ENCODE measurements at places on chromosomes 5 and 9.

GRCh38 chr9:87334366-87334765 is 163.3 kb upstream of the DAPK1 start:
- DNase-seq: no peak

GRCh38 chr5:152329761-152330283 is 75.3 kb downstream of the NMUR2 start:
- DNase-seq: no peak

DNA sequence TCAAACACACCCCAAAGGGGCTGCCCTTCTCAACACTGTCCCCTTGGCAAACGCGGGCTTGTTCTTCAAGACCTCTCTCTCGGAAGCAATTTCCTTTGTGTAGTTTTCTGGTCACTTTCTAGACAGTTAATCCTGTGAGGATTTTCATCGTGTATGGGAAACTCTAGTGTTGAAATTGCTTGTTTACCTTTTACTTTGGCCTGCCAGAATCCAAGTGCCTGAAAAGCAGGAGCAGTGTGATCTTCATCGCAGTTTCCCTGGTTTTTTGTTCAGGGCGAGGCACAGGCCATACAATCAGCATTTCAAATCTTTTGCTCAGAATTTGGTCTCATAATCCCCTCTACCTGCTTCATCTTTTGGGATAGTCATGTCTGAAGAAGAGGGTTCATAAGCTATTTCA is 115.7 kb upstream of the C9orf72 start:
- DNase-seq: no peak

DNA sequence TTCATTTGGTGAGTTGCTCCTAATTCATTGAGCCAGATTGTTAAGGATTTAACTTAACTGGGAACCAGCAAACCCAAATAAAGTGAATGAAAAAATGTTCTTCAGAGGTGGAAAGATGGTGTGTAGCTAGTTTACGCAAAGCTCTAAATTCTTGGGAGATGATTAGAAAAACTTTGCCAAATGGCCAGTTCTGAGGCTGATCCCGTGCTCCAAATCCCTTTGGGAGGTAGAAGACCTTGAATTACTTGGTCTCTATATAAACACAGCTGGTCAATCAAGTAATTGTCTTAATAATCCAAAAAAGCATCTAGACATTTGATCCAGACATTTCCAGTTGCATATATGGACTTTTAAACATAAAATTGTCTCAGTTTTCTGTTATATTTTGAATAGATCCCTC is 11.4 kb downstream of the ACTL7B start:
- no peak for DNase-seq

DNA sequence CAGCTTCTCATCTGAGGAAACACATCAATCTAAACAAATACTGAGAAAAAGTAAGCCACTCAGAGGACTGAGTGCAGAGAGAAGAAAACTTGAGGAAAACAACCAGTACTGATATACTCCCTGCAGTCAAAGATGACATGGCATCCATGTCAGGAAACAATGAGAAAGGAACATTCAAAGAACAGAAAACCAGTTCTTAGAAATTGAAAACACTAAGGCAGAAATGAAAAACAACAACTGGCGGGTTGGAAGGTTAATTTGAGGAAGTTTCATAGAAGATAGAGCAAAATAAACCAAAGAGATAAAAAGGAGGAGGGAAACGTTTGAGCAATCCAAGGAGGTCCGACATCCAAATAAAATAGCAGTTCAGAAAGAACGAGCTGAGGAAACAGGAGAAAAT is 475.2 kb downstream of the HINT1 start:
- no peak for DNase-seq

DNA sequence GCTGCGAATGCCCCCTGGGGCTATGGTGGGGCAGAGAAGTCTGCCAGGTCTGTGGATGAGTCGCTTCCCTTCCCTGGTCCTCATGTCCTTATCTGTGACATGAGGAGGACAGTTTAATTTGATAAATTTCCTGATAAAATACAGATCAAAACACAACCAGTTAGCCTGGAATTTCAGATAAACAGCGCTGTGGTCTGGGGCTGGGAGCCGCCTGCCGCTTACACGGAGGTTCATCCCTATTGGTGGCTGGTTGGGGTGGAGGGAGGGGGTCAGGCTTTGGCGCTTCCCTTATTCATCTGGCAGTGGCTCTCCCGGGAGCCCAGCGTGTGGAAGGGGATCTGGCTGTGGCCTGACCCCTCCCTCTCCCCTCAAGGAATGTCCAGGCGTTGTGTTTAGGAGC is 17.9 kb downstream of the CRB2 start:
- DNase-seq: no peak

DNA sequence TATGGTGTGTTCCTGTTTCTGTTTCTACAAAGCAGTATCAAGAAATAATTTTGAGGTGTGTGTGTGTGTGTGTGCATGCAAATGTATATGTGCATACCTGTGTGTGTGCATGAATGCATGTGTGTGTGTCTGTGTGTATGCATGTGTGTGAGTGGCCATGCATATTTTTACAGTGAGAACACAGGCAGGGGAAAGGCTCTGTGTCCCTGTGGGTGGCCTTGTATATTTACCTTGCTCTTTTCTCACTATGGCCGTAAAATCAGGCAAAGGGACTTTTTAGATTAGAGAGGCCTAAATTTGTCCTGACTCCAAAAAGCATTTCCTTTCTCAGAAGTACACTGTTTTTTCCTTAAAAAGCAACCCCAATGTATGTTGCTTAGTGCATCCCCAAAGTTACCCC is 293.4 kb downstream of the MARCHF11 start:
- no peak for DNase-seq

GRCh38 chr9:107782789-107783188 is 293.2 kb upstream of the KLF4 start:
- DNase-seq: no peak

DNA sequence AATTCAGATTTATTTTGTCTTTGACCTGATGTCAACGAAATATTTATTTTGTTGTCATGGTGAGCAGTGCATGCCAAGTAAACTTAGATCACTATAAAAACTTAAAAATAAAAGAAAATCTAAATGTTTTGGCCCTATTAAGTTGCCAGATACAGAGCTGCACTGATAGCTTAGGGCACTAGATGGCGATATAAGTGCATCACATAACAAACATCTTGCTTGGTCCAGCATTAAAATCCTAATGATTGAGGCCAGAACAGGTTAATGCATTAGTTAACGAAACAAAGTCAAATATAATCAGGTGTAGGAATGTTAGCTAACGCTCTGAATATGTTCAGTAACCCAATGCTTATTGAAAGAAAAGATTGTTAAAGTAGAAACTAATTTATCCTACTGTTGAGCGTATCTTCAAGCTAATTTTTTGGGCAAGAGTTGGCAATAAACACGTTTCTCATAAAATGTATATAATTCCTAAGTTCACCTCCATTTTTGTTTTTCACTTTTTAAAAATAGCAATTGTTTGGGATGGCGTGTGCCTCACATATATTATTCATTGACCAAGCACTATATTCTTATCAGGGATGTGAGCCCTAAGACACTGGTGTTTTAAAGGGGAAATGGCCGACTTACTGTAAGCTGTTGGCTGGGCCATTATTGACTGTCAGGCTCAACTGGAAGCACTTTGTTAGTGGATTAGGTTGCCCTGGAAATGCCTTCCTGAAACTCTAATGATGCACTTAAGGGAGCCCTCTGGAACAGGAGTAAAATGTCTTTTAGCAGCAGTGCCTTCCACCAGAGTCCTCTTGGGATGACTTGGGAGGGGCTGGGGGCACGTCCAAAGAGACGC is 33.3 kb downstream of the KCTD16 start:
- DNase-seq: peak; percentile 51

- DNase-seq: peak; percentile 19
Observed at GRCh38 chr9:37371565-37372464, 50.7 kb upstream of the GRHPR start.

DNA sequence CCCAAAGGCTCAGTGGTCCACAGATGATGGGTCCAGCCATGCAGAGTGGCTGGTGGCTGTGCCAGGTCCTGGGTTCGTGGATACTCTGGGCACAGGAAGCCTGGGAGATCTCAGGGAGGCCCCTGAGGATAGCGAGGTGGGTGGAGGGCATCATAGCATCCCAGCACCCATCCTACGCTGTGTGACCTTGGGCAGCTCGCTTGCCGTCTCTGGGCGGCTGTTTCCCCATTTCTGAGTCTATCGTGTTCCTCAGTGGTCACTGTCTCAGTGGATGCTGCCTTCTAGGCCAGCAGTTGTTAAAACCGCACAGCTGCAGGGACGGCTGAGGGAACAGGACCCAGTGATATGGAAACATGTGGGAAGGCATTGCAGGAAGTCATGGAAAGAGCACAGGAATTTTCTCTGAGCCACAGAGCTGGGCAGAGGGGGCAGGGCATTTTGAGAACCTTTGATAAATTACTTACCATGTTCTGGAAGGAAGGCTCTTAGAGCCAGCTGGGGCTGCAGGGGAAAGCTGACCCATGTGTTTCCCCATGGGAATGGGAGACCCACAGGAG is 86.4 kb upstream of the COL5A1 start:
- DNase-seq: no peak

- no peak for DNase-seq
Observed at GRCh38 chr9:133389025-133389557, 12.9 kb downstream of the STKLD1 start.

- no peak for DNase-seq
Observed at GRCh38 chr5:122984425-122984824, 52.1 kb downstream of the PPIC start.

DNA sequence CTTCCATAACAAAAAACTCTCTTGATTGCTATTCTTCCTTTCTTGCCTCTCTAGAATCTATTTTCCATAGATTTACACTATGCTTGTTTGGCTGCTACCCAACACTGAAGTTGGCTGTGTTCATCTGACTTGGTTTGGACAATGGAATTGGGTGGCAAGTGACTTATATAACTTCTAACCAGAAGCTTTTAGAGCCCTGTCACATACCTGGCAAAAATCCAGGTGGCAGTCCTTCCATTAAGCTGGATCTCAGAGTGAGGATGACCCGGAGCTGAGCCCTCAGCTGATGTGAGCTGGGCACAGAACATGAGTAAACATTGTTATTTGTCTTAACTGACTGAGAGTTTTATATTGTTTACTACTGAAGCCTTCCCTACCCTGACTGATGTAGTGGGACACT is 225.7 kb downstream of the TLR4 start:
- no peak for DNase-seq

GRCh38 chr9:121658166-121658565 is 6.7 kb downstream of the DAB2IP start:
- no peak for DNase-seq

DNA sequence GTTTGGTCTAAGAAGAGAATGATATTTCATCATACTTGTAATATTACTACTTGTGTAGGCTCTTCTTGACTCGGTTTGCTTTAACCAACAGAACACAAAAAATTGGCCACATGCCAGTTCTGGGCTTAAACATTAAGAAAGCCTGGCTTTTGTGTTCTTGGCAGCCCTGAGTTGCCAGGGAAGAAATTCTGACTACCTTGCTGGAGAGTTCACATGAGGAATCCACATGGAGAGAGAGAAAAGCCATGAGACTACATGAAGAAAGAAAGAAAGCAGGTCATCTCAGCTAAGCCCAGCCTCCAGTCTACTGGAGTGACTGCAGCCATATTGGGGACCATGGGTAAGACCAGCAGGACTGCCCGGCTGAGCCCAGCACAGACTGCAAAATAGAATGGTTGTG is 524.8 kb downstream of the RAB3C start:
- DNase-seq: no peak

GRCh38 chr5:62149879-62150278 is 156.1 kb upstream of the KIF2A start:
- DNase-seq: no peak

DNA sequence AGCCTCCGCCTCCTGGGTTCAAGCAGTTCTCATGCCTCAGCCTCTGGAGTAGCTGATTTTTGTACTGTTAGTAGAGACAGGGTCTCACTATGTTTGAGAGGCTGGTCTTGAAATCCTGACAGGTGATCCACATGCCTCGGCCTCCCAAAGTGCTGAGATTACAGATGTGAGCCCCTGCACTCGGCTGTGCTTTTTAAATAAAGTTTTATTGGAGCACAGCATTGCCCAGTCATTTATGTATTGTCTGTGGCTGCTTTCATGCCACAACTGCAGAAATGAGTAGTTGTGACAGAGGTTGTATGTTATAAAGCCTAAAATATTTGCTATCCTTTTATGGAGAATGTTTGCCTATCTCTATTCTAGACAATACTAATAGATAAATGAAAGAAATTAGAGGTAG is 169.2 kb downstream of the AOPEP start:
- DNase-seq: no peak

GRCh38 chr9:89037346-89037745 is 46.1 kb downstream of the S1PR3 start:
- no peak for DNase-seq

- DNase-seq: no peak
Observed at GRCh38 chr5:142915813-142916424, 145.7 kb downstream of the ARHGAP26 start.

DNA sequence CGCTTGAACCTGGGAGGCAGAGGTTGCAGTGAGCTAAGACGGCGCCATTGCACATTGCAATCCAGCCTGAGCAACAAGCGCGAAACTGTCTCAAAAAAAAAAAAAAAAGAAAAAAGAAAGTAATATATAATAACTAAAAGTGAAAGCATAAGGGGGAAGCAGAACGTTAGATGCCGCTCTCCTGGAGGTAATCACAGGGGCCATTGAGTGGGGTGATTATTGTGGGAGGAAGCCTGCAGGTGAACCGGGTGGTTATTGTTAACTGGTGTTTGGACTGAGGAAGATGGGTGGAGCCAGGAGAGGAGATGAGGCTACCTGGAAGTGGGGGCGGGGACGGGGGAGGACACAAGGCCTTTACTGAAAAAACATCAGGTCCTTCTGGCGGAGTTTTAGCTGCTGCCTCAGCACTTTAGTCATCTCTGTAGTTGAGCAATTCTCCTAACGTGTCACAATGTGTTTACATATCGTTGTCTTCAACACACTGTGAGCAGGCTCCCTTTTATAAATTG is 5.3 kb upstream of the TJP2 start:
- no peak for DNase-seq

GRCh38 chr9:137860361-137860760 is 17.2 kb upstream of the CACNA1B start:
- DNase-seq: no peak

DNA sequence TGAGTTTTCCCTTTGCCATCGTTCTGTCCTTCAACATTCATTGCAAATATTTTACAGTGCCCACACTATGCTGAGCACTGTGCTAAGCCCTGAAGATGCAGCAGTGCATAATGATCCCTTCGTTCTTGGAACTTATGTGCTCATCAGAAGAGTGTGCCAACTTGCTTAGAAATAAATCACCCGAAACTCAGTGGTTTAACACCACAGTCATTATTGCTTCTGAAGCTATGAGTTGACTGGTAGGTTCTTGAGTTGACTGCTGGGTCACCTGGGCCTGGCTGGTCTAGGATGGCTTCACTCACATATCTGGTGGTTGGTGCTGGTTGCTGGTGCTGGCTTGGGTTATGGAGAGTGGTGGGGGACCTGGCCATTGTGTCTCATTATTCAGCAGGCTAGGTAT is 20.9 kb downstream of the PCSK5 start:
- DNase-seq: no peak

All from fibroblast of skin of left quadriceps (primary cell).